ENCODE measurements at places on chromosomes 13 and 19.

DNA sequence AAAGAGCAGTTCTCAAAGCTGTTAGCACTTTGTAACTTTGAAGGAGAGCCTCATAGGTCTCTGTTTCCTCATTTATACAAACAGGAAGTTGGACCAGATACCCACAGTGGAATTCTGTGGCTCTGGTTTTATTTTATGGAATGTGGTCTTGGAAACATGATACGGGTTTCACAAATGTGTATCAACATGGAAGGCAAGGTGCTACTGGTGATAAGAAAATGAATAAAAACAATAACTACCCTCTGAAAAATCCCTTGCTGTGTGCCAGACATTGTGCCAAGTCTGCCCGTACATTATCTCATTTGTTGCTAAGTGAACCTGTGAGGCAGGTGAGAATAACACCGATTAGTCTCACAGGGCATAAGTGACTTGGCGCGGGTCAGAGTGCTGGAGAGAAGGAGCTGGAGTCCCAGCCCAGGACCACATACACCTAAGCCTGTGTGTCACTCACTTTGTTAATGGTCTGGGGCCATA lies 45.0 kb upstream of the RNF113B start:
- DNase-seq, result no peak

- no peak for DNase-seq
These were observed 1.7 kb downstream of the HIF3A start for GRCh38 chr19:46298479-46299003.

GRCh38 chr13:97390941-97391600 lies 42.9 kb upstream of the RAP2A start:
- no peak for DNase-seq

- DNase-seq, result no peak
These were observed 40.6 kb upstream of the KLF12 start for GRCh38 chr13:74174810-74175209.

DNA sequence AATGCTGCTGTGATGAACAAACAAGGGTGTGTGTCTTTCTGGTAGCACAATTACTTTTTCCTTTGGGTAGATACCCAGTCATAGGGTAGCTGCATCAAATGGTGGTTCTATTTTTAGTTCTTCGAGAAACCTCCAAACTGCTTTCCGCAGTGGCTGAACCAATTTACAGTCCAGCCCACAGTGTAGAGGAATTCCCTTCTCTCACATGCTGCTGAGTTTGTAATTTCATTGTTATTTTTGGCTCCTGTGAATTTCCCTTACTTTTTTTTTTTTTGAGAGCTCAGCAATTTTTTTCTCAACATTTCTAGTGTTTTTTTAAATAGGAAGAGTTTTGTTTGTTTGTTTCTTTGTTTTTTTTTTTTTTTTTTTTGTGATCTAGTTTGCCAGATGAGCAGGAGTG lies 37.5 kb upstream of the ADGRE1 start:
- DNase-seq, result no peak

- DNase-seq, result no peak
These were observed 203.9 kb downstream of the COL4A1 start for GRCh38 chr13:110103026-110103425.

DNA sequence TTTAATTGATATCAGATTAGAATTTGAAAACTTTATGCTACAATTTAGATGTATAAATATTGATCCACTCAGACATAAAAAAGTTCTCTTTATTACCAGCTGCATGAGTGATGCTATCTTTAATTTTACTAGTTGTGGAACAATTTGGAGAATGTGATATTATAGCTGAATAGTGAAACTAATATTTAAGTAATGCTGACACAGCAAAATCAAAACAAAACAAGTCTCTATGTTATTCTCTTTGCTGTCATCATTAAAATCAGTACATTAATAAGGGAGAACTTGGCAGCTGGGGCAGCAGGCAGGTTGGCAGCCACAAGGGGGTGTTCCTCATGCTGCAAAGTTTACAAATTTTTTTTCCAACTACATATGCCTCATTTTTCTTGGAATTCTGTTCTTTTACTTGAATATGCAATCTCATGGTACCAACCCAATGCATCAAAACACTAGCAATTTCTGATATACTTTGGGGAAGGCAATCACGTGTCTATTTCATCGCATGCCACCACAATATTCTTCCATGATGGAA lies 585.3 kb downstream of the FGF9 start:
- DNase-seq, result no peak

GRCh38 chr13:25541434-25542123 lies 169.8 kb downstream of the ATP8A2 start:
- DNase-seq, result no peak

DNA sequence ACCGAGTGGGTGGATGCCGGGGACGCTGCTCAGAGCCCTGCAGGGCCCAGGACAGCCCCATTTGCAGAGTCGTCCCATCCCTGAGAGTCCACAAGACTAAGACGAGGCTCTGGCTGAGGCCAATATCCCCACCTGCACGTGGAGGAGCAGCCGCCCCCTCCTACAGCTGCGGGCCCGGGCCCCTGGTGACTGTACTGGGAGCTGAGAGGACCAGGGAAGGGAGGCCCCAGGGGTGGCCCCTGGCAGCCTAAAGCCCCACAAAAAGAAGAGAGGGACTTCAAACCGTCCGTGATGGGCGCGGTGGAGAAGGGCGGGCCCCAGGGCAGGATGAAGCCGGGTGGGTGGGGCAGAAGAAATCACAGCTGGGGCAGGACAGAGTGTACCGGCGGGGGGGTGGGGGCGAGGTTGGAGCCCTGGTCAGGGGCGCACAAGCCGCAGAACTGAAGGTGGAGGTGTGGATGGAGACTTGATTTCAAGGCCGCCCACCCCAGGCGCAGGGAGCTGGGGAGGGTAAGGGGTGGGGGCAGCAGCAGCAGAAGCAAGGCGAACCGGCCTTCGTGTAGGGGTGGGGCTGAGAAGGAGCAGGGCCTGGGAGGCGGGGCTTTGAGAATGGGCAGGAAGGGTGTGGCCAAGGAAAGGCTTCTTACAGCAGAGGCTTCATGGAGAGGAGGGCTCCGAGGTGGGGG lies 12.9 kb downstream of the CFD start:
- peak; percentile 84 for DNase-seq

- DNase-seq, result no peak
These were observed 2.5 kb upstream of the NOVA2 start for GRCh38 chr19:45976178-45976577.

- no peak for DNase-seq
These were observed 74.3 kb downstream of the TM9SF2 start for GRCh38 chr13:99575376-99576120.

- DNase-seq, result no peak
These were observed 683.9 kb upstream of the KLHL1 start for GRCh38 chr13:70792121-70792520.

GRCh38 chr19:580274-580835 lies 8.0 kb downstream of the BSG start:
- DNase-seq, result no peak

- no peak for DNase-seq
These were observed 107.7 kb upstream of the HTR2A start for GRCh38 chr13:47004540-47004939.

DNA sequence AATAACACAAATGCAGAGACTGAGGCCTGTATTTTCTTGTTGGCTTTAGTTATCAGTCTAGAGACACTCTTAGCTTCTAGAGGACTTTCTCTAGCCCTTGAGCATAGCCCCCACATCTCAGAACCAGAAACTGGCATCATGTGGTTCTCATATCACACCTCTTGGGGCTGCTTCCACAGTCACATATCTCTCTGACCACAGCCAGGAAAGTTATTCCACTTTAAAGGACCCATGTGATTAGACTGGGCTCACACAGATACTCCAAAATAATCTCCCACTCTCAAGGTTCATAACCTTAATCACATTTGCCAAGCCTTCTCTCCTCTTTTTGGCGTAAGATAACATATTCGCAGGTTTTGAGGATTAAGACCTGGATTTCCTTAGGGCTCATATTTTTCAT lies 846.9 kb upstream of the MIR17HG start:
- no peak for DNase-seq

Data from CD4-positive, alpha-beta T cell treated with Interleukin-6 at 100 ng/mL for 8 hours (primary cell).